ENCODE measurements at places on chromosomes 4 and X. TPM values are rescaled to one million over a fixed set of nuclear protein-coding genes. Genes with fewer than 3 reads are reported as not detected.

MAGEA2B gene
- not detected for total RNA-seq

- peaks cover 4% of the 10 kb centered on the region for H3K36me3 ChIP-seq
- peaks cover 53% of the 10 kb centered on the region for H3K4me1 ChIP-seq
- H3K27me3 ChIP-seq = no peaks in the 10 kb centered on the region
Measured at GRCh38 chrX:15853586-15854079, 980 bp downstream of the AP1S2 start.

- H3K4me1 ChIP-seq = peaks cover 13% of the 10 kb centered on the region
- H3K36me3 ChIP-seq = no peaks in the 10 kb centered on the region
- no peak overlapping the region for H3K4me3 ChIP-seq
Measured at GRCh38 chr4:106618956-106619355, 250.4 kb upstream of the GIMD1 start.

DNA sequence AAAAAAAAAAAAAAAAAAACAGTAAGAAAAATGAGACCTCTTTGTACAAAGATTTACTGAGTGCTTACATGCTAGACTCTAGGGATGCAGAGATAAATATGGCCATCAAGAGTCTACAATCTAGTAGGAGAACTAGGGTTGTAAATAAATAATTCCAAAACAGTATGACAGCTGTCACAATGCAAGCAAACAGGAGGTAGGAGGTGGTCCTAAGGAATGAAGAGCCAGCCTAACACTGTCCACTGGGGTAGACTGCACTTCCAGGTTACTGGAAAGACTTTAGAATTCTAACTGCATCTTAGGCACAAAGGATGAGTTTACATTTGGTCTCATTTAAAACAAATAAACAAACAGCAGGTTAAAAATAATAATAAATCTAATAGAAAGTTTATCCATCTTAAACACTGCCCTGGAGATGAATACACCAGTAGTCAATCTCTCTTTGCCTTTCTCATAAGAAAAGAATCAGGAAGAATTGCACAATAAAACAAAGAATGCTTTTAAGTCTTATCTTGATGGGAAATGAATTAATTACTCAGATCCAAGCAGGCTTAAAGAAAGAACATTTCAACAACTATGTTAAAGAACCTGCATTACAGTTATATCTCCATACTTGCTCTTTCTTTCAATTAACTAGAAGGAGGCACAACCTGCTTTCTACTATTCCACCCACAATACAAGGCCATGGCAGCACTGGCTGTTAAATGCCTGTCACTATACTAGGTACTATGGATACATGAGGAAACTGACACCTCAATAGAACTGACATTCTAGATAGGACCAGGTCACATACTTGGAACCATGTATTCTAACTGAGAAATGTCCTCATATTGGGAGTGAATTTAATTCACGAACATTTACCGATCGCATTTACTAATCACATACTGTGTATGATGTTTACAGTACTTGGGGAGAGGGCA, 12.7 kb downstream of the ADGRA3 start:
- H3K4me3 ChIP-seq = no peak overlapping the region
- H3K4me1 ChIP-seq = peaks cover 53% of the 10 kb centered on the region
